ENCODE measurements at places on chromosomes 2 and 18.

GRCh38 chr2:220151341-220151740 lies 523.9 kb downstream of the SLC4A3 start:
- DNase-seq: no peak

GRCh38 chr18:64191069-64191468 lies 42.2 kb upstream of the LINC00305 start:
- no peak for DNase-seq

- DNase-seq: no peak
These were observed 4.1 kb downstream of the CYTIP start for GRCh38 chr2:157439824-157440186.

DNA sequence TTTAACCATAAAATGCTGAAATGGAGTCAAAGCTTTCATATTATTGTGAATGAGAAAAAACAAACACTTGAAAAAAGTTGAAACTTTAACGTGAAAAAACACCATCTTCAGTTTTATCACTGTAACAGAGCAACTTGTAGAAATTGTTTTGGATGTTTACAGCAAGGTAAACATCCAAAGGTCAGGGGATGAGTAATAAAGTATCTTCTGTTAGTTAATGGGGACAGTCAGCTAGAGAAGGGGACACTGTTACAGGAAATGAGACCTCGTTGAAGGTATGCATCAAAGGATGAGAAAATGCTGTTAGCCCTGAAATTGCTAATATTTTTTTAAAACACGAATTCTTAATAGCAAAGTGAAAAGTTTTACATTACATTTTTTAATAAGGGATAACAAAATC lies 2.9 kb downstream of the RHBDD1 start:
- no peak for DNase-seq

DNA sequence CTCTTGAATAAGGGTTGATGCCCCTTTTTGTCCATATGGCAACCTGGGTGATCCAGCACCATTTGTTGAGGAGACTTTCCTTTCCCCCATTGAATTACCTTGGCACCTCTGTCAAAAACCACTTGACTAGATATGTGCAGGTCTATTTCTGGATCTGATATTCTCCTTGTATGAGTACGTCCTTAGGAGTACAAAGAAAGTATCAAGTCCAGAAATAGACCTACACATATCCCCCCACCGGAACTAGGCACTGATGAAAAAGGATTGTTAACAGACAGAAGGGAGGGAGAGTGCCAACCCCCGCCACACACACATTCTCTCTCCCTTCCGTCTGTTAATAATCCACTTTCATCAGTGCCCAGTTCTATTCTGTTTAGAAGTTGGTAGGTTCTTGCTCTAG lies 225.0 kb downstream of the TMEM163 start:
- no peak for DNase-seq

DNA sequence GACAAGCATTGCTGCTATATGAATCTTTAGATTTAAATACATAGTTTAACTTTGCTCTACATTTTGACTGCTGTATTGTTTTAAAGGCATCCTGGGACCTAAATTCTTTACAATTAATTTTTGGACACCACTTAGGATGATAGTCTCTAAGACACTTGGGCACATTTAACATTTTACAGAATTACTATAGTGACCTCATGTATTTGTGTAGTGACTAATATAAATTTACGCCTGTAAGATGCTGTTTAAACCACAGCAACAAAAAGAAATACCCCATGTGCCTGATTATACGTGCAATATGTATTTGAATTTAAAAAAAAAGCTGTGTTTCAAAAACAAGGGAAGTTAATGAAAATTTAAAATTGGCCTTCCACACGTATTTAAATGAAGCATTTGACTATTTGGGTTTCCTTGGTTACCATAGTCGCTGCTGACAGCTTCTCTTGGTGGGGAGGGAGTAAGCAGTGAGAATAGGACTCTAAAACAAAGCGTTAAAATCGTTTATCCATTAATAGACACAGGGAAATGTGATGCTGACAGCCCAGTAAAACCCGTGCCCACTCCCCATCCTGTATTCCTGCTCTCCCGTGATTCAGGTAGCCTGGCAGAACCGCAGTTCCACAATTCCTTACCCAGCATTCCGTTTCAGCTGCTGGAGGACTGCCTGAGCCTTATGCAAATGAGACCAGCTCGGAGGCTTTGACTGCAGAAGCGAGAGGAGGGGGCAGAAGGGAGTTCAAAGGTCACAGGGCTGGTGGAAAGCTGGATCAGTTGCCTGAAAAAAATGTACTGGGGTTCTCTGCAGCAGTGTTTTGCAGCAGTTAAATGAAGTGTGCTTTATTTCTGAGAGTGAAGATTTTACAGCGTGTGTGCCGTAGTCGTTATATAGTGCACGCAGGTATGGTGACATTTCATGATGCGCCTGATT lies 104.3 kb downstream of the CSRNP3 start:
- DNase-seq: peak; percentile 86

DNA sequence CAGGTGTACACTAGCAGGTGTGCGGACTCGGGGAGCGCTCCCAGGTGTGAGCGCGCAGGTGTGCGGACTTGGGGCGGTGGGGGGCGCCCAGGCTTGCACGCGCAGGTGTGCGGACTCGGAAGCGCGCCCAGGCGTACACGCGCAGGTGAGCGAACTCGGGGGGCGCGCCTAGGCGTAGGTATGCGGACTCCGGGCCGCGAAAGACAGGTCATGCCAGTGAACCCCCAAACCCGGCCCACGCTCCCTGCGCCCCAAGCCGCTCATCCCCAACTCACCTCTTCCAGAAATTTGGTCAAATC lies 342 bp downstream of the CYB5A start:
- no peak for DNase-seq

- DNase-seq: peak; percentile 4
These were observed 58.8 kb downstream of the MFSD6 start for GRCh38 chr2:190466819-190467446.

GRCh38 chr18:62091487-62092120 lies 95.3 kb downstream of the PIGN start:
- DNase-seq: no peak

- no peak for DNase-seq
These were observed 209.4 kb downstream of the GLI2 start for GRCh38 chr2:120945091-120945490.

- DNase-seq: peak; percentile 46
These were observed 355.1 kb upstream of the ZC3H15 start for GRCh38 chr2:186130748-186131641.

- no peak for DNase-seq
These were observed 19.8 kb downstream of the MAP4K4 start for GRCh38 chr2:101717071-101717845.

- DNase-seq: no peak
These were observed 771.2 kb upstream of the LINC00305 start for GRCh38 chr18:64919971-64920570.

DNA sequence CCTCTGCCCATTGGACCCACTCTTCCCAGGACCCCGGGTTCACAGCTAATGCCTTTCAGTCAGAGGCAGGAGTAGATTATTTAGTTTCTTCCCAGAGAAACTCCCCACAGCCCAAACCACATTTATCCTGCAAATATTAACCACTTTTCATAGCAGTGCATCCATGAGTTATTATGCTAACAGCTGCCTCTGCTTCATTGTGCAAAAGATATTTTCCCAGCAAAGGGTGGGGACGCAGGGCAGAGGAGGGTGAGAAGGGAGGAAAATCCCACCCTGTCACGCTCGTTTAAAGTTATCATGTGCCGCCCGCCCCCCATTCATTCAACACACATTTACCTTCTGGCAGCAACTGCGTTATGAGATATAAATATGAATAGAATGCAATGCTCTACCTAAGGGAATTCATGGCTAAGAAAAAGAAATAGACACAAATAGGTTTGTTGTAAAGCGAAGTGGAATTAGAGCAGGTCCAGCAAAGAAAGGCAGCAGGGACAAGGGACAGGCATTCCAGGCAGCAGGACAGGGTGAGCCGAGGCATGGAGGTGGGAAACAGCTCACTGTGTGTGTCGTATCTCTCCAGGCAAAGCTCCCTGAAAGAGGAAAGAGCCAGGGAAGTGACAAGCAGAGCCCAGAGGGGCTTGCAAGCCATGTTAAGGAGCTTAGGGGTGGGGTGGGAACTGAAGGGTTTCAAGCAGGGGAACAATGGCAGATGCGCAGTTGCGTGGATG lies 46.3 kb upstream of the LTBP1 start:
- no peak for DNase-seq

GRCh38 chr2:2830576-2830975 lies 499.5 kb upstream of the MYT1L start:
- no peak for DNase-seq

GRCh38 chr18:363301-364085 lies 95.6 kb upstream of the THOC1 start:
- no peak for DNase-seq

DNA sequence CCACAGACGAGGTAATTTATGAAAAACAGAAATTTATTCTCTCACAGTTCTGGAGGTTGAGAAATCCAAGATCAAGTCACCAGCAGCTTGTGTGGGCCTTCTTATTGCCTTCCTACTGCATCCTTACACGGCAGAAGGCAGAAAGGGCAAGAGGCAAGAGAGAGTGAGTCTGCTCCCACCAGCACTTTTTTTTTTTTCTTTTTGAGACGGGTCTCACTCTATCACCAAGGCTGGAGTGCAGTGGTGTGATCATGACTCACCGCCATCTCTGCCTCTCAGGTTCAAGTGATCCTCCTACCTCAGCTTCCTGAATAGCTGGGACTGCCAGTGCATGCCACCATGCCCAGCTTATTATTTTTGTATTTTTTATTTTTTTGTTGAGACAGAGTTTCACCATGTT lies 78.5 kb upstream of the HK2 start:
- no peak for DNase-seq

GRCh38 chr2:85710687-85711577 lies 16.8 kb downstream of the GNLY start:
- DNase-seq: no peak

GRCh38 chr2:72940361-72940760 lies 23.0 kb downstream of the EMX1 start:
- no peak for DNase-seq

GRCh38 chr2:119715409-119716283 lies 36.6 kb downstream of the TMEM177 start:
- no peak for DNase-seq

GRCh38 chr2:100394111-100394641 lies 23.3 kb downstream of the CHST10 start:
- no peak for DNase-seq

DNA sequence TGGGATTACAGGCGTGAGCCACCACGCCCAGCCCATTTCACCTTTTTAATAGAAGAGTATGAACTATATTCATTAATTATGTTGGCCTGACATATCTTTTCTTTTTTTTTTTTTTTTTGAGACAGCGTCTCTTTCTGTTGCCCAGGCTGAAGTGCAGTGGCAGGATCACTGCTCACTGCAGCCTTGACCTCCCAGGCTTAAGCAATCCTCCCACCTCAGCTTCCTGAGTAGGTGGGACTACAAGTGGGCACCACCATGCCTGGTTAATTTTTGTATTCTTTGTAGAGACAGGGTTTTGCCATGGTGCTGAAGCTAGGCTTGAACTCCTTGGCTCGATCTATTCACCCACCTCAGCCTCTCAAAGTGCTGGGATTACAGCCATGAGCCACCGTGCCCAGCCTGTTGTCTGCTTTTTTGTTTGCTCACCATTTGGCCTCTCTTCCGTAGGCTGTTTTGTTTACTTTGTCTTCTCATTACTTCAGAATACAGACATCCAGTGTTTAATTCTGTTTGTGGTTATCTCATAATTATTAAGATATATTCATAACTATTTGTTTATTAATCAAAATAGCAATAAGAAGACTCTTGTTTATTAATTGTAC lies 16.3 kb upstream of the CDH2 start:
- DNase-seq: no peak

GRCh38 chr2:178946494-178946893 lies 103.4 kb downstream of the CCDC141 start:
- DNase-seq: no peak

- no peak for DNase-seq
These were observed 159.6 kb downstream of the MGAT5 start for GRCh38 chr2:134413430-134413829.

DNA sequence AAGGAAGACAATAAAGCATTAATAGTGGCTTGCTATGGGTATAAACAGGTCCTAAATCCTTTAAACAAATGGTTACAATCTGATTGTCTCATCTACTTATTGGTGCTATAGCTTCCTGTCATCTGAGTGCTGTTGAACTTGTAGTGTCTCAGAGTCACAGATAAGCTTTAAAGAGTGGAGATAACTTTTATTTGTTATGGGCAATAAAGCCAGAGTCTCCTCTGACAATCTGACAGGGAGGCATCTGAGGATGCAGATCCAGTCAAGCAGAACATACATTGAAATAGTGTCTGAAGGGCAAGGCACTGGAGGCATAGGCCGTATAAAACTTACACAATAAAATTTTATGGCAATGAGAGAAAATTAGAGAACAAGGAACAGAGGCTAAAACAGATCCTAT lies 1132.4 kb upstream of the CDH2 start:
- DNase-seq: no peak

- no peak for DNase-seq
These were observed 79.1 kb downstream of the DPP4 start for GRCh38 chr2:161994761-161995520.

DNA sequence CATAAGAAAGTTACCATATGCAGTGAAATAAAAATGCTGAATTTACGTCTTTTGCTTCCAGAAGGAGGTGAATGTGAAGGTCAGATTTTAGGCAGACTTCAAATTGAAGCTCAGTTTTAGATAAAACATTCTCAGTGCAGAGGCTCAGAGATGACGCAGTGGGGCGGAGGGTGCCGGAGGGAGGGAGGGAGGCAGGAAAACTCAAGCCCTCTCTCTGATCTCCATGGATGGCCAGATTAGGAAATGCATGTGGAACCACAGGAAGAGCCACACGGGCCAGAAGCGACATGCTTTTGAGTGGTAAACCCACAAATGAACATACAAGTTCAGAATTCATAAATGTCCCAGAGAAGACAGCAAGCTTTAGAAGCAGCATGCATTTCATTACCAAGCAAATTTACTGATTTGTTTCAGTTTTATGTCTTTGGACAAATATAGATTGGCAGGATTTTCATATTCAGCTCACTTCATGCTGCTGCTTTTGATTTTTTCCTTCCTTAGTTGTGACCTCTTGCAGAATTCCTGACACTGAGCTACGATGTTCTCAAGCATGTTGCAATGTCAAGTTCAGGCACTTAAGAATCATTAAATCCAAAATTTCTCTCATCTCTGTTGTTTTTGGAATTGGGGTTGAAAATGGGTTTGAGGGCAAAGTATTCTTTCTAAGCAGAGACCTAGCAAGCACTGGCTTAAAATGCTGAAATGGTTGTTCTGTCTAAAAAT lies 29.7 kb upstream of the APCDD1 start:
- no peak for DNase-seq

DNA sequence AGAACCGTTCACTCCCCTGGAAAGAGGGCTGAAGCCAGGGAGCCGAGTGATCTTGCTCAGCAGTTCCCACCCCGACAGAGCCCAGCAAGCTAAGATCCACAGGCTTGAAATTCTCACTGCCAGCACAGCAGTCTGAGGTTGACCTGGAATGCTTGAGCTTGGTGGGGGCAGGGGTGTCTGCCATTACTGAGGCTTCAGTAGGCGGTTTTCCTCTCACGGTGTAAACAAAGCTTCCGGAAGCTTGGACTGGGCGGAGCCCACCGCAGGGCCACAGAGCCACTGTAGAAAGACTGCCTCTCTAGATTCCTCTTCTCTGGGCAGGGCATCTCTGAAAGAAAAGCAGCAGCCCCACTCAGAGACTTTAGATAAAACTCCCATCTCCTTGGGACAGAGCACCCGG lies 180.8 kb downstream of the WDR7 start:
- DNase-seq: no peak

GRCh38 chr2:167192833-167193232 lies 304.6 kb downstream of the XIRP2 start:
- DNase-seq: no peak

All from neuronal stem cell (in vitro differentiated cells).